Activated naive CD4-positive, alpha-beta T cell treated with anti-CD3 and anti-CD28 coated beads, Interleukin-2, amount 50 U/mL, for 72 hours (primary cell): ENCODE measurements at places on chromosomes 3 and 15.

- no peak for DNase-seq
Measured at GRCh38 chr15:59963925-59964324, 40.2 kb upstream of the FOXB1 start.

DNA sequence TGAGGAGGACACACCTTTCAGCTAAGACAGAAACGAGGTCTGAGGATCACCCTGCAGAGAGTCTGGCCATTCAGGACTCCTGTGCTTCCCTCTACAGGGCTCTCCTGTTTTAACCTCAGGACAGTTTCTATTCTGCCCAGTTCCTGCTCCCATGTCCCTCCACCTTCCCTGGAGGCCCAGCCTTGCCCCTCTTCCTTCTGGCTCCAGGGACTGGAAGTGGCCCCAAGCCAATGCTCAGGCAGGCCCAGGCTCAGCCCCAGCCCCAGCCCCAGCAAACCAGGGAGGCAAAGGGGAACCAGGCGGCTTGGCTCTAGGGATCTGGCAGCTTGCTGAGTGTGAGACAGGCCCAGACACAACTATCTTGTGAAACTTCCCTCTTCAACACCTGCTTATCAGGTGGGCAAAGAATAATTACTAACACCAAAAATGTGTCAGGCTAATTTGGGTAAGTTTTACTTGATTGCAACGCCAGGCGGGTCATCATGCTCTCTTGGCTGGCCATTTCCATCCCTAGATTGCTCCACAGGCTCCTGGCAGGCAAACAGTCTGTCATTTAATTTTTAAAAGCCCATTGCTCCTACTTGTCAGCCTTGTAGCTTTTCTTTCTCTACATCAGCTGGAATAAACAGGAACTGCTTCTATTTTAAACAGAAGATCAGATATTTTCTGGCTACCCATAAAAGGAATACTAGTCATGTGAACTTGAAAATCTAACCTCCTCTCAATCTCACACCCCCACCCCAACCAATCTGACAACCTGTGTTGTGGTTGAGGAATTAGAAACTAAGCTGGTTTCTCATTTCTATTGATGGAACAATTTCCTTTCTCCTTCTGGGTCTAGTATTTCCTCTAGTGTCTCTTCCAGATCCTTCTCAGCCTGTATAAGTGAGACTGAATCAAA is 33.5 kb downstream of the UPK1B start:
- no peak for DNase-seq

GRCh38 chr15:83210619-83211018 is 3.0 kb upstream of the HDGFL3 start:
- no peak for DNase-seq

DNA sequence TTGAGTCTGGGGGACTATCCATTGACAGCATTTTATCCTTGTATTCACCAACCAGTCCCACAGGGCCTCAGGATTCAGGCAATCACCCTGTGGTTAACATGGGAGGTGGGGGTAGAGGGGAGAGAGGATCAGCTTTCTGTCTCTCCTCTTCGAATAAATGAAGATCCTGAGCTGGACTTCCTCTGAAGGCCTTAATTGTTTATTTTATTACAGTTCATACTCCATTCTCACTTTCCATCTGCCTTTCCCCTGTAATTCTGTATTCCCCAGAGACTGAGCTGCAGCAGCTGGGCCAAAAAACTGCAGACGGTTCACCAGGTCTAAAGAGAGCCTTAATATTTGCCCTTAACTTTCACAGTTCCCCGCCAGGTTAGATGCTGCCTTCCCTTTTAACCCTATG is 11.9 kb downstream of the TAGLN3 start:
- DNase-seq: no peak

- DNase-seq: no peak
Measured at GRCh38 chr15:42444415-42445063, 46.4 kb downstream of the ZNF106 start.
